ENCODE measurements at places on chromosomes 13 and 19.

- DNase-seq: no peak
Observed at GRCh38 chr19:47022140-47022536, 2.5 kb downstream of the NPAS1 start.

DNA sequence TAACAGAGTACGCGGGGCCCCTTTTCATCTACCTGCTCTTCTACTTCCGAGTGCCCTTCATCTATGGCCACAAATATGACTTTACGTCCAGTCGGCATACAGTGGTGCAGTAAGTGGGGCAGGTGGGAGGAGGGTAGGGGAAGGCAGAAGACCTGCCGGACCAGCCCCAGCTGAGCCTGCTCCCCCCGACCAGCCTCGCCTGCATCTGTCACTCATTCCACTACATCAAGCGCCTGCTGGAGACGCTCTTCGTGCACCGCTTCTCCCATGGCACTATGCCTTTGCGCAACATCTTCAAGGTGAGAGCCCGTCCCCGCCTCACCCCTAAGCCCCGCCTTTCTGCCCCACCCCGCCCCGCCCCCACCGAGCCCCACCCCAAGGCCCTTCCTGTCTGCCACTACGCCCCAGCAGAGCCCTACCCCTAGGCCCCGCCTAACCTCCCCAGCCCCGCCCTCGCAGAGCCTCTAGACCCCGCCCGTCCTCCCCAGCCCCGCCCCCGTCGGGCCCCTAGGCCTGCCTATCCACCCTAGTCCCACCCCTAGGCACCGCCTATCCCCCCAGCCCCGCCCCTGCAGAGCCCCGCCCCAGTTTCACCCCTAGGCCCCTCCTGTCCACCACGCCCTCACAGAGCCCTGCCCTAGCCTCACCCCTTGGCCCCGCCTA, 7.7 kb downstream of the NDUFB7 start:
- DNase-seq: peak; percentile 97

DNA sequence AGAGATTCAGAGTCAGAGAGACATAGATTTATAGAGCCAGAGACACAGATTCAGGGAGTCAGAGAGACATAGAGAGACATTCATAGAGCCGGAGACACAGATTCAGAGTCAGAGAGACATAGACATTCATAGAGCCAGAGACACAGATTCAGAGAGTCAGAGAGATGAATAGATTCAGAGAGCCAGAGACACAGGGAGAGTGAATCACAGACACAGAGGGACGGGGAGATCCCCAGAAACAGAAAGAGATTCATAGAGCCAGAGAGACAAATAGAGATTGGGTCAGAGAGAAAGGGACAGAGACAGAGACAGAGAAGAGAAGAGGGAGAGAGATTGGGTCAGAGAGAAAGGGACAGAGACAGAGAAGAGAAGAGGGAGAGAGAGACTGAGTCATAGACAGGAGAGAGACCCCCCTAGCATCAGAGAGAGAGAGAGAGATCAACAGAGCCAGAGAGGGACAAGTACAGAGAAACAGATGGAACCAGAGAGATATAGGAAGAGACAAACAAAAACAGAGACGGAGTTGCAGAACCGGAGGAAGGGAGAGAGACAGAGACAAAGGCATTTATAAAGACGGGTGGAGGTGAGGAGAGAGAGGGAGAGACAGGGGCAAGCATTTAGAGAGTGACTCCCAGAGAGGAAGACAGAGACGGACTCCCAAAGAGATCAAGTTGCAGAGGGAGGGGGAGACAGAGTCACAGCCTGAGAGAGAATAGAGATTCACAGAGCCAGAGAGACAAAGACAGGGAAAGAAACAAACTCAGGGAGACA, 1.1 kb upstream of the PRKCG start:
- no peak for DNase-seq

DNA sequence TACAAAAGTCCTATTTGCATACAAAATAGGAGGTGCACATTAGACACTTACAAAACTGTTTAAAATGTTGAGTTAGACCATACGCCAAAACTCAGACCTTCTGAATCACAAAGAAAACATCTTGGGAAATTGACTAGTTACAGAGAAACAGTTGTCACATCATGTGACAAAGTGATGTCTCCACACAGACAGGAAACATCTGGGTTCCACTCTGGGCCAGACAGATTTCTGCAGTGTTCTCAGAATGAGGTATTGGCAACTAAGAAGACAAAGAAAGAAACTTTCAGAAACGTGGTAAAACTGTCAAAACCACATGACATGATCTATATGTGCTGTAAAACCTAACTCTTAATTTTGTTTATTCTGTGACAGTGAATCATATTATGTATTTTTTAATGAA, 6.7 kb downstream of the ZNF793 start:
- DNase-seq: no peak

DNA sequence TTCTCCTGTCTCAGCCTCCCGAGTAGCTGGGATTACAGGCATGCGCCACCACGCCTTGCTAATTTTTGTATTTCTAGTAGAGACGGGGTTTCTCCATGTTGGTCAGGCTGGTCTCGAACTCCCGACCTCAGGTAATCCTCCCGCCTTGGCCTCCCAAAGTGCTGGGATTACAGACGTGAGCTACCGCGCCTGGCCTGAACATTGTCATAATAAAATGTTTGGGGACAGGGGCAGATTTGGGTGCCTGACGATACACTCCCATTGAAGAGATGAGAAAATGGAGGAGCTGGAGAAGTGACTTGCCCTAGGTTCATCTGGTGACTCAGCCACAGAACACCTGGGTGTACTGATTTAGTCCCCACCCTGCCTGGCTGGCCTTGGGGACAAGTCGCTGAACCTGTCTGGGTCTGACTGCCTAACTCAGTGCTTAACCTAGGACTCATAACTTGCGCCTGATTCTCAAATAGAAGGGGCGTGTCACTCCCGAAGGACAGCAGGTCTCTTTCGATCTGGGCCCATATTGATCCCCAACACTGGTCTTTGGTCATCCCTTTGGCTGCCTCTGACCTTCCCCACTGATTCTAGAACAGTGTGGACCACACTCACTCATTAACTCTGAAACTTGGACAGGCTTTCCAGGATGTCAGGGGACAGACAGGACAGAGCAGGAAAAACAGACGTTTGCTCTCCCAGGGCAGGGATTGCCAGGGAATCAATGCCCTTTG, 7.6 kb upstream of the BICRA start:
- no peak for DNase-seq

- DNase-seq: no peak
Observed at GRCh38 chr13:45623516-45624090, 8.1 kb upstream of the ERICH6B start.

GRCh38 chr13:40064154-40065097, 409.0 kb downstream of the COG6 start:
- no peak for DNase-seq

DNA sequence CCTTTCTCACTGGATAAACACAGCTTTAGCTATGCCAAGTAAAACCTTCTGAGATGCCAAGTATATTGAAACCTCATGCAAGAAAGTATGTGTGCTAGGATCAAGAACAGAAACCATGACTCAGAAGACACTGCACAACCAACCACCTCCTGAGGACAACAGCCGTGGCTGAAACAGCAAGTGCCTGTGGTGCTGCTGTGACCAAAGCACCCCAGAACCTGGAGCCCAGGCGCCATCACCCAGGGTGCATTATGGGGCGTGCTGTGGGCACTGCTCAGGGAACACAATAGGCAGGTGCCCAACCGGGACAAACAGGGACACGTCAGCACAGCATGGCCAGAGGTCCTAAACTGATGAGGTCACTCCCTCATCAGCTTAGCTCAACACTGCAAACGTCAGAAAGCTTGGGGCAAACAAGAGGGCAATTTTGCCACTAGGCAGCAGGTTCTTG, 101.3 kb upstream of the SLC15A1 start:
- no peak for DNase-seq

DNA sequence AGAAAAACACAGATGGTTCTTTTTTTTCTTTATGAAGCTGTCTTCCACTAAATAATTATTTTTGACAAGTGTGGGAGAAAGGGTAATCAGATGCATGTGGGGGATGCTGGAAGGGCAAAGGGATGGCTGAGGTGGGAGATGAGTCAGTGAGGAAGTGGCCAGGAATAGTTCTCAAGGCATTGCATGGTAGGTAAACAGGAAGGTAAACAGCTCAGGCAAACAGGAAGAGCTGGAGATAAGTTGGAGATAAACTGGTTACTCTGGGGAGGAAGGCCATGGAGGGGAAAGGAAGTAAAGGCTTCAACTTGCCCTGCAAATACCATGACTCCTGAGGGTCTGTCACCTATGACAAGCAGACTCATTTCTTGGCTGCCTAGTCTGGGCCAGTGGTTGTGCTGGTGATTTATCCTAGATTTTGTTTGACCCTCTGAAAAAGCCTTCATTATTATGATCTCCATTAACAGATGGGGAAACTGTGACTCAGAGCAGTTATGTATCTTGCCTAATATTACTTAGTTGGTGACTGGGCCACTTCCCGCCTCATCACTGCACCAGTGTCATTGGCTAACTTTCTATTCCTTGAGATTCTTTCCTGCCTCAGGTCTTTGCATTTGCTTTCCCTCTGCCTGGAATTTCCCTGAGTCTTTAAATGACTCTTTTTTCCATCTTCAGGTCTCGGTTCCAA, 17.1 kb downstream of the ACTL9 start:
- no peak for DNase-seq

DNA sequence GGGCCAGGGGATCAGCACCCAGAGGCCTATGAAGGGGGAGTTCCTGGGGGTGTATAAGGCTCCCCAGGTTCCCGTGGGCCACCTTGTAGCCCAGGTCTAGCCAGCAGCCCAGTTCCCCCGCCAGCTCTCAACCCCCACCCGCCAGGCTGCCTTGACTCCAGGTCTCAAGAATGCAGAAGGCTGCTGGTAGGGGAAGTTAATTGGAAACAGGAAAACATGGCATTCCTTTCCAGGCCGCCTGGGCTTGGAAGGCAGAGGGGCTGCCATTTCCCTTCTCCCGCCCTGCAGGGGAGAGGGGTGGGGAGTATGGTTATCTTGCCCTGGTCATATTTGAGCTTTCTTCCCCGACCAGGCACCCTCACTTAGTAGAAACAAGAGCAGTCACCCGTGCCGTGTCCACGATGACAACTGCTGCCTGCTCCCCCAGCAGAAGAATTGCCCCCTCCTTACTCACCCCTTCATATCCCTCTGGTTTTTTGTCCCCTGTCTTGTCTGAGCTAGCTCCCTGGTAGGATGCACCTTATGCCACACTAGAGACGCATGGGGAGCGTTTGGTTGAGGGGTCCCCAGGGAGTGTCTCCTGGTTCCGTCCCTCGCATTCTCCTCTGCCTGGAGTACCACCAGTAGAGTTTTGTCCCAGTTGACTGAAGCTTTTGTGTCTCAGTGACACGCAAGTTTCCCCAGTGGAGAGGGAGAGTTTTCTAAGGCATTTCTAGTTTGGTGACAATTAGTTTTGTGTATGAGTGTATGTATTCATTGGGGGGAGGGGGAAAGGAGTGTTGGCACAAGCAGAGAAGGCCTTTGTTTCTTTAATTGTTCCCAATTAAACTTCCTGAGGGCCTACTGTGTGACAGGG, 4.5 kb downstream of the BICRA start:
- peak; percentile 44 for DNase-seq

DNA sequence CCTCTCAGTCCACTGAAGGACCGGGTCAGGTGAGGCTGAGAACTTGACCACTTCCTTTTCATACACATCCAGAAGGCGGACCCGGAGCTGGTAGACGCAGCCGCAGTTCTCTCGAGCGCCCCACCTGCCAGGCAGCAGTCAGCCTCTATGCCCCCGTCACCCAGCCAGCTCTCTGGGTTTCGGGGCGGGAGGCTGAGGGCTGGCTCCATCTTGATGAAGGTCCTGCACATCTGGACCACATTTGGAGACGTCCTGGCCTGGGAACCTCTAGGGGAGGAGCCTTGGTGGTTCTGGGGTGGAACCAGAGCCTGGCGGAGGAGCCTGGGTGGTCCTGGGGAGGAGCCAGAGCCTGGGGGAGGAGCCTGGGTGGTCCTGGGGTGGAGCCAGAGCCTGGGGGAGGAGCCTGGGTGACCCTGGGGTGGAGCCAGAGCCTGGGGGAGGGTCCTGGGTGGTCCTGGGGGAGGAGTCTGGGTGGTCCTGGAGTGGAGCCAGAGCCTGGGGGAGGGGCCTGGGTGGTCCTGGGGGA, 14.3 kb downstream of the MRPS12 start:
- DNase-seq: peak; percentile 26

GRCh38 chr19:31214997-31215396, 134.2 kb downstream of the TSHZ3 start:
- DNase-seq: no peak

DNA sequence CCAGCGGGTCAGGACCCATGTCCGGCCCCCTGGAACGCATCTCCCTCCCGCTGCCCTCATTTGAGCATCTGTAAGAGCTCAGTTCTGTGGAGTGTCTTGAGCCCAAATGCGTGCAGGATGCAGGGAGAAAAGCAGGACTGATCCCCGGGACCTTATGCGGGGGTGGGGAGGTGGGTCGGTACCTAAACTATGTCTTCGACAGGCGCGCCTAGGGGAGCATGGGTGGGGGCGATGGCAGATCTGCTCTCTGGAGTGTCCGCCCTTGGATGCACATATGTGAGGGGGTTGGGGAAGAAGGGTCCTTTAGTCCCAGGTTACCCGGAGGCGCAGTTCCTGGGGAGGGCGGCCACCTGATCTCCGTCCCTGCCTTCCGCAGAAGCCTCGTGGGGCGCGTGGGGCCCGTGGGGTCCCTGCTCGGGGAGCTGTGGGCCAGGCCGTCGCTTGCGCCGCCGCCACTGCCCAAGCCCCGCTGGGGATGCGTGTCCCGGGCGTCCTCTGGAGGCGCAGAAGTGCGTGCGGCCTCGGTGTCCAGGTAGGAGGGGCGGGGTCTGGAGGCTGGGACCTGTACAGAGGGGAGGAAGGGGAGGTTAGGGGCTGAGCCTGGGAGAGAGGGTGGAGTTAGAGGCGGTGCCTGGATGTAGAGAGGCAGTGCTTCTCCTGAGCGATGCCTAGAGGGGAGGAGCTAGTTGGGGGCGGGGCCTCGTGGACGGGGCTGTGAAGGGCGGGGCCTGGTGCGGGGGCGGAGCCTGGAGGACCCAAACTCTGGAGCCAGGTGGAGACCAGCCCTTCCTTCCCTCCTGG, 2.9 kb downstream of the CILP2 start:
- peak; percentile 59 for DNase-seq

GRCh38 chr13:104594806-104595205, 1528.6 kb upstream of the SLC10A2 start:
- DNase-seq: no peak

DNA sequence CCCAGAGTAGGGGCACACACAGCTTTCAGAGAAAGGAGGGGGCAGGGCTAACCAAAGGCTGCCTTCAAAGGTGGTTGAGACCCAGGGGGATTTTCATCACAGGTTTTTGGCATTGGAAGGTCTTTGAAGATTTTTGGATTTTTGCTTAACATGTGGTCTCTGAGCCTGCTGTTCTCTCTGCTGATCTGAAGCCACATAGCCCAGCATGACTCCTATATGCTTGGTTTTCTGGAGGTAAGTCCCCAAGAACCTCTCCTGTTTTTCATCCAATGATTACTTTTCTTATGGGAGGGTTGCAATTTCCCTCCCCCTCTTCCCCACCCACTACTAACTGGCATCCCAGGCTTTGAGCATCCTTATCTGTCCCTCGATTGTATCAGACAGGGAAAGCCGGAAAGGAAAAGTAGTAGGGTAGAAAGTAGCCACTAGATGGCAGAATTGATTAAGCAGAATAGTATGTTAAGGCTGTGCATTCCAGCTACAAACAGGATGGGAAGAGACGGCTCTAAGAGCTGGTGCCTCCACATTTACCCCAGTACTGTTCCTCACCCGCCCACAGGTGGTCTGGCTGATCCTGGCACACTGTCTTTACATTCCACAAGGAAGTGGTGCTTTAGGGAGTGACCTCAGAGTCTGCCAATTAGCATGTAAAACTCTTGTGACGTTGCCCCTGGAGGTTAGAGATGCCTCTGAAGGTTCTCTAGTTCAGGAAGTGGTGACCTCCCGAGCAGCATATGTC, 218.9 kb upstream of the EDNRB start:
- DNase-seq: peak; percentile 26

- no peak for DNase-seq
Observed at GRCh38 chr13:67421475-67421874, 191.3 kb upstream of the PCDH9 start.

Data from BE2C (cell line).